ENCODE measurements at places on chromosomes 5 and 9. TPM values are rescaled to one million over a fixed set of nuclear protein-coding genes. Genes with fewer than 3 reads are reported as not detected.

The PCDHB2 gene
- total RNA-seq = 2.9 TPM

The S100Z gene
- total RNA-seq = not detected

The GLRA1 gene
- not detected for total RNA-seq

The PTGS1 gene
- total RNA-seq = 14.4 TPM

The SV2C gene
- total RNA-seq = not detected

The GARIN3 gene
- not detected for total RNA-seq

The RASEF gene
- total RNA-seq = 0.07 TPM

The ACOT12 gene
- 0.13 TPM for total RNA-seq

The RBM22 gene
- total RNA-seq = 18.9 TPM

The OTP gene
- total RNA-seq = not detected

The PAEP gene
- total RNA-seq = not detected

The UAP1L1 gene
- total RNA-seq = 15.4 TPM

The IL5 gene
- total RNA-seq = not detected

The C9orf85 gene
- 8.8 TPM for total RNA-seq

The FLT4 gene
- 1.5 TPM for total RNA-seq

The HAPLN1 gene
- total RNA-seq = not detected

The TMEM215 gene
- total RNA-seq = 0.18 TPM

The C9orf50 gene
- not detected for total RNA-seq

The LURAP1L gene
- total RNA-seq = 3.3 TPM

The NR2F1-AS1 gene
- total RNA-seq = 17.1 TPM

The ELOVL7 gene
- total RNA-seq = not detected

The CBY3 gene
- 0.26 TPM for total RNA-seq

The NUP214 gene
- total RNA-seq = 12.2 TPM

The FRMD3 gene
- 17.2 TPM for total RNA-seq

The TRIM52 gene
- 4.2 TPM for total RNA-seq

The GLIPR2 gene
- total RNA-seq = 36.2 TPM

The EPB41L4B gene
- total RNA-seq = 0.42 TPM

The FBXL7 gene
- total RNA-seq = 5.3 TPM

The ZNF483 gene
- 1.4 TPM for total RNA-seq

The PCDHGA6 gene
- 1.3 TPM for total RNA-seq

The TRIP13 gene
- total RNA-seq = 37.9 TPM

The CDH9 gene
- total RNA-seq = not detected

The ENTPD8 gene
- 0.07 TPM for total RNA-seq

The LNPEP gene
- 29.1 TPM for total RNA-seq

The ELP1 gene
- total RNA-seq = 30.8 TPM

Data from pulmonary artery endothelial cell (primary cell).